Esophagus squamous epithelium (tissue), 5 donors: ENCODE measurements at places on chromosomes 13 and 19.

DNA sequence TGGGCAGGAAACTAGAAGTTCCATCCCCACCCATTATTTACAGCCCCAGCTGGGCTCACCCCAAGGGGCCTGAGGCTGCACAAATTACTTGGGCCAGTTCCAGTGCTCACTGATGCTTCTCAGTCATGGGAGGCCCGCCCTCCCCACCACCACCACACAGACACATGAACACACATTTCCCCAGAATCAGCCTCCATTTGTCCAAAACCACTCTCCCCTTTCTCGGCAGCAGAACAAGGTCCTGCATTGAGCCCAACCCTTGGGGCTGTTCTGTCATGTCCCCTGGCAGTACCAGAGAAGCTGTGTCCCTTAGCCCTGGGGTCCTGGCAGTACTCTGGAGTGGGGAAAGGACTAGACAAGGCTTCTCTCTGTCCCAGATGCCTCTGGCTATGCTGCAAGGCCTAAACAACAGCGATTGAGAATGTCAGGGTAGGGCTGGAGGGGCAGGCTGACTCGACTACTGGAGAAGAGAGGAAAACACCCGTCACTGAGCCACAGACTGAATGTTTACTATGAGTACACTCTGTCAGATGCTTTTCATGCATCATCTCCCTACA lies 21.8 kb downstream of the SAMD4B start:
- no peak for DNase-seq

DNA sequence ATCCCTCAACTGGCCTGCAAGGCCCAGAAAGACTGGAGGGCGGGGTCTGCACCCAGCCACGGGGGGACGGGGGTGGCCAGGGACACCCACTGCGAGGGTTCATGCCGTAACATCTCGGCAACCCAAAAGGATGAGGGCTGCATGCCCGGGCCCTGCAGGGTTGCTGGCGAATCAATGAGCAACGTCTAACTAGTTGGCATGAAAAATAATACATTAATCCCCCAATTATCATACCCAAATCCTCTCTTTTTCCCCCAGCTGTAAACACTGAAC lies 232.2 kb downstream of the TUBA3C start:
- DNase-seq: no peak

DNA sequence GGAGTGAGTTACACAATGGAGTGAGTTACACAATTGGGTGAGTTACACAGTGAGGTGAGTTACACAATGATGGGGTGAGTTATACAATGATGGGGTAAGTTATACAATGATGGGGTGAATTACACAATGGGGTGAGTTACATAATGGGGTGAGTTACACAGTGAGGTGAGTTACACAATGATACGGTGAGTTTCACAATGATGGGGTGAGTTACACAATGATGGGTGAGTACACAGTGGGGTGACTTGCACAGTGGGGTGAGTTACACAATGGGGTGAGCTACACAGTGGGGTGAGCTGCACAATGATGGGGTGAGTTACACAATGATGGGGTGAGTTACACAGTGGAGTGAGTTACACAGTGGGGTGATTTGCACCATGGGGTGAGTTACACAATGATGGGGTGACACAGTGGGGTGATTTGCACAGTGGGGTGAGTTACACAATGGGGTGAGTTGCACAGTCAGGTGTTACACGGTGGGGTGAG lies 52.5 kb upstream of the GAS6 start:
- no peak for DNase-seq

- no peak for DNase-seq
Observed at GRCh38 chr19:38263689-38264485, 486 bp upstream of the SPINT2 start.

DNA sequence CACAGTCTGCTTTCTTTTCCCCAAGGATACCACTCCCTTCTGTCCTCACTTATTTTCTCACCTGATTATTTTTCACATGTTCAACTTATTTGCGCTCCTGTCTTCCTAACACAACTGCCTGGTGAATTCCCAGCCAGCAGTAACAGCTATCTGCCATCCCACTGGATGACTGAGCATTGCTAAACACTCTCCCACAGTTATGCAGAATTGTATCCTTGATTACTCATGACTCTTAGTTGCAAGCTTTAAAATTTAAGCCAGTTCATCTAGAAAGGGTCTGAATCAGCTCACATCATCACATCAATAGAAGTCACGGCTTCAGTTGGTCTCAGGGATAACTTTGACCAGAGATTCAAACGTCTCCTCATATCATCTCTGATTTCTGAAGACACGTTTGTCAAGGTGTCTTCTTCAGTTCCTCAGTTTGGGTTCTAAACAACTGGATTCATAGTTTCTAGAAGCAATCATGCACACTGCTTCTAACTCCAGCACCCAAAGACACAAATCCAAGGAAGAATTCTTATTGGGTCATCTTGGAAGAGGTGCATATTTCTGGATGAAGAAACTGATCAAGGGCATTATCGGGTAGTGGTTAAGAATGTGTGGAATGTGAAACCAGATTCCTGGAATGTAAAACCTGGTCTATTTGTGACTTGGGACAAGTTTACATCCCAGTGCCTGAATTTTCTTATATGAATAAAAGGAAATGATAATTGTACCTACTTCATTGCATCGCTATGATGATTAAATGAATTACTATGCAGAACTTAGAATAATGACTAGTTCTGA lies 13.9 kb upstream of the DACH1 start:
- no peak for DNase-seq

DNA sequence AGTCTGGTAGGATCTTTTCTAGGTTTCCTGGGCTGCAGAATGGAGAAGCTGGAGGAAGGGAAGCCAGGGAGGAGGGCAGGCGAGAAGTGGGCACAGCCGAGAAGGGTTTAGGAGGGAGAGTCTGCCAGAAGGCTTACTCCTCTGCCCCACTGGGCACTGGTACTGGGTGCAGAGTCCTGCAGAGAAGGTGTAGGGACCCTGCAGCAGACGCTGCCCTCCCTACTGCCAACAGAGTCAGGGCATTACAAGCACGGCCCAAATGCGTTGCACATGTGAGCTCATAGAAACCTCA lies 726 bp upstream of the PEPD start:
- DNase-seq: no peak

DNA sequence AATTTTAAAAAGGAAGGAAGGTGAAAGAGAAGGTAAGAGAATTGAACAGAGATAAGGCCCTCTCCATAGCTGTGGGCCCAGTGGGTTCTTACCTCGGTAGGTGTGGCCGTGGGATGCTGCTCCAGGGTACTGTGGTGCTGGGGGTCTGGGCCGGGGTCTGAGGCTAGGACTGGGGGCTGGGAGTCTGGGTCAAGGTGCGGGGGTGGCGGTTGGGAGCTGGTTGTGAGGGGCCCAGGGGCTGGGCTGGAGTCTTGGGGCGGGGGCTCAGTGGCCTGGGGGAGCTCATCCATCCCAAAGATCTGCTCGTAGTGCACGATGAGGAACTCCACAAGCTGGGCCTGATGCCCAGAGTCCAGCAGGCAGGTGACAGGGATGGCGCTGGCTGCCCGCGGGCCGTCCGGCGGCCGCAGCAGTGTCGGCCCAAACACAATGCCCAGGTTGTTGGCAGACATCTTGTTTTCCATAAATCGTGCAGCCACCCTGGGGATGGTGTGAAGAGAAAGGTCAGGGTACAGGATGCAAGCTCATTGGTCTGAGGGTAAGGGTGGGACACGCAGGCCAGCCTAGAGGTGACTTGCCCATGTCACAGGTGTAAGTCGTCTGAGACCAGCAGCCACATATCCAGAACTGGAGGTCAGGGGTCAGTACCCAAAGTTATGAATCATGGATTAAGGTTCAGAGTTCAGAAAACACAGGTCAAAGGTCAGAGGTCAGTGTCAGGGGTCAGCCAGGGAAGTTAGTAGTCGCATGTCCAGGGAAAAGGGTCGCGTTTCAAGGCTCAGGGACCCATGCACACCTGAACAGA lies 5.9 kb upstream of the LPAR2 start:
- no peak for DNase-seq

GRCh38 chr19:37886571-37886970 lies 19.8 kb downstream of the WDR87 start:
- no peak for DNase-seq

- DNase-seq: no peak
Observed at GRCh38 chr13:49314344-49314882, 66.7 kb downstream of the CDADC1 start.

DNA sequence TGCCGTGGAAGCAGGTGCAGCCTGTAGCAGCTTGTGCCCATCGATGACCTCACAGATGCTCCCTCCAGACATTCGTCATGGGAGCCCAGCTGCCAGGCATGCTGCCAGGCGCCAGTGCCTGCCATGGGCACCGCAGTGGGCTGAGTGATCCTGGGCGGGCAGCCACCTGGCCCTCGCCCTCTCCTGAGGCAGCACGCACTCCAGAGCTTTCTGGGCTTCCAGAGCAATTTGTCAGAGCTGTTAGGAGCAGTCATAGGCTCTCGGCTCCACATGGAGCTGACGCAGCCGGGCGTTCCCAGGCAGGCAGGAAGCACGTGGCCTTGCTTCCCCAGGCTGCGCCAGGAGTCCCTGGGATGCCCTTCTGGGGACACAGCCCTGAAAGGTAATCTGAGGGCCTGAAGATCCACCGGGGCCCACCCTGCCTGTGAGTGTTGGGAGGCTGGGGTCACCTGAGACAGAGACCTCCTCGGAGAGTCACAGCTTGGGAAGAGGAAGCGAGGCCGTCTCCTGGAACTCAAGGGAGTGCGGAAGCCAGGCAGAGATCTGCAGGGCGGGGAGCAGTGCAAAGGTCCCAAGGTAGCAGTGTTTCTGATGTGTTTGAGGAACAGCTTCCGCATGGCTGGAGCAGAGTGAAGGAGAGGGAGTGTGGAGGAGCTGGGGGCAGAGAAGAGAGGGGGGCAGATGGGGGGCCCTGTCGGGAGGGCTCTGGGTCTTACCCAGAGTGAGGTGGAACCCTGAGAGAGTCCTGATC lies 50.6 kb downstream of the DPF1 start:
- no peak for DNase-seq

GRCh38 chr19:13741893-13742292 lies 22.4 kb upstream of the MRI1 start:
- no peak for DNase-seq

DNA sequence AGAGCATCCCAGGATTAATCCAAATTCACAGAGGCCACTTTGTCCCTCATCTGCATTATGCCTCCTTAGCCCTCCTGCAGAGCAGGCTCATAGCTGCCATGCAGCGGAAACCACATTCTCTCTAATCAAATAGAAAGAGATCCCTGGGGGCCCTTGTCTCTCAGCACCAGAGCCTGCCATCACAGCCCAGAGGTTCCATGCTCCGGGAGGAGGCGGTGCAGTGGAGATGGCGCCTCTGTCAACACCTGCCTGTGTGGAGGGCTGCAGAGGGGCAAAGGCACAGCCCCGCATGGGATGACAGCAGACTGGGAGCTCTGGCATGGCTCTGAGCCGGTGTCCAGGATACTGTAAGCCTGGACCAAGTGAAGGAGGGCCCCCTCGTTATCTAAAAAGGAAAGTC lies 111.3 kb downstream of the SLC7A1 start:
- DNase-seq: no peak

DNA sequence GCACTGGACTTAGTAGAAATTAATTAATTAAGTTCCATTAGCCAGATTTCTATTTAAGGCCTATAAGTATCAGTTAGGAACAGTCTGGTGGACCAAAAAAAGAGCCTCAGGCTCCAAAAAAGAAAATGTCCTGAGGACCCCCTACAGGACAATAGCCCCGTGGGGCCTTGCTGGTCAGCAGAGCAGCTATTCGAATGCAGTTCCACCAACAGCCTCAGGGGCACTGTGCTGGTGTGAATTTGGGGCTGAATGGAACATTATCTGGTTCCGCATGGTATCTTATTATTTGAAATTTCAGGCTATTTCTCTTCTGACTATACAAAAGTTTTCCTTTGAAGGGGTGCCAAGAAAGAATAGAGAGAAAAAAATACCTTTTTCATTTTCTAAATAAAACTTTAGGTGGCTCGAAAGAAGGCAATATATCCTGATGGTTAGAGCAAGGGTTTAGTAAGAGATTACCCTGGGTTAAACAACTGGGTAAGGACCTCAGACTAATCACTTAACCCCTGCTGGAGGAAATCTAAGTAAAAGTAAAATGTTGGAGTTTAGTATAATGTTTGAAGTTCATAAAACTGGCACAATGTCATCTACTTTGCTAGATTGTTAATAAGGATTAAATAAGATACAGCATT lies 147.2 kb downstream of the MIPEP start:
- no peak for DNase-seq

- DNase-seq: no peak
Observed at GRCh38 chr13:97540696-97541095, 106.7 kb downstream of the RAP2A start.

- DNase-seq: no peak
Observed at GRCh38 chr19:2888731-2889224, 11.9 kb upstream of the ZNF57 start.

GRCh38 chr19:42553292-42554045 lies 25.2 kb upstream of the CEACAM1 start:
- DNase-seq: no peak

DNA sequence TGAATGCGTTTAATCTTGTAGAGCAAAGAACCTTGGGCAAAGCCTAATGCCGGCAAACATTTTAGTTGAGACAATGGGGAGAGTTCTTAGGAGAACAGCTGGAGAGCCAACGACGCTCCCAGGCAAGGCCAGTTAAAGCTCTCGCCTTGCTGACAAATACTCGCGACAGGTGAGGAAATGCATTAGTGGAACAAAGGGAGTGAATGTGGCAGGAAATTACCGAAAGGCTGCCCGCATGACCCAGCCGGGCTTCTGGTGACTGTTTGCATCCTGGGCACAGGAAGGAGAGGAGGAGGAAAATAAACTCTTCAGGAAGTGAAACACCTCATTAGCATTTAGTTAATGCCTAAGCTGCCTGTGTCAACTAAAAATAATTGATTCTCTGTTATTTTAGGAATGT lies 74.6 kb downstream of the SHISA2 start:
- DNase-seq: no peak

- no peak for DNase-seq
Observed at GRCh38 chr13:42610649-42611048, 36.7 kb downstream of the TNFSF11 start.

DNA sequence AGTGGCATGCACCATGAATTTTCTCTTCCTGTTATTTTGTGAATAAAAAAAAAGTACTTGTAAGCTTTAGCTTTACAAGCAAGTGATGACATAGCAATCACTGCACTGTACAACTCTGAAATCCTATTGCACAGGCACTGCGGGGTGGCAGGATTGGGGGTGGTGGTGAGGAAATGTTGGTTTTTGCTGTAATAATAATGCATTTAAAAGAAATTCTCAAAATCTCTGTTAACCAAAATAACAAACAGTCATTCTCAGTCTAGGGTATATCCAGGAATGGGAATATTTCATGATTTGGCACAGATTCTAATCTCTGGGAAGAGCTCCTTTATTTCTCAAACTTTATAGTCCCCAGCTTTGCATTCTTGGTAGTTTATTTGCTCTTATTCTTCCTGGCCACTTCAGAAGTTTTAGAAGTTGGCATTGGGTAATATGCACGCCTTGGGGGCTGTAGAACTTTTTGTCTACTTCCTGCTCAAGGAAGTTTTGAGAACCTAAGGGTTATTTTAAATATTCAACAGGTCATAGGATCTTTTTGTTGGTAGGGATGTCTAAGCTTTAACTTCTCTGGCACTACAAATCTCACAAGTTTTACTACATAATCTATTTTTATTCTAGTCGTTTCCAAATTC lies 353.0 kb upstream of the KLF12 start:
- DNase-seq: no peak

GRCh38 chr19:33486407-33486806 lies 35.2 kb downstream of the PEPD start:
- no peak for DNase-seq

GRCh38 chr13:20672772-20673171 lies 30.7 kb upstream of the IL17D start:
- DNase-seq: no peak
